ENCODE measurements at places on chromosomes 4 and X.

DNA sequence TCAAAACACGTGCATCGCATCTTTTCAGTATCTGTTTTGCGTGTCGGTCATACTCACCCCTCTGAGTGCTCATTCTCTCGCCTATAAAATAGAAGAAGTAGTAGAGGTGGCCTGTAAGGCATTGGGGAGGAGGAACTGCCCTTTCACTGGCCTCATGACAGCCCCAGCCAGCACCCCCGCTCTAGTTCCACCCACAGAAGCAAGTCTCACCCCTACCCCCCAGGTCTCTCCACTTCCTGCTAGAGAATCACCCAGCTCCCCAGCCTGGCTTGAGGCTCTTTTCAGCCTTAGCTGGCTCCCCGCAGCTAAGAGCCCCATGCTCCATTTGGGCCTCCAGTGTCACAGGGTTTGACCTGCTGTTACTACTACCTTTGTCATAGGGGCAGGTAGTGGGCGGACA lies 11.8 kb downstream of the HDAC6 start:
- DNase-seq, result no peak

GRCh38 chr4:13327991-13328390 lies 156.1 kb downstream of the RAB28 start:
- DNase-seq, result no peak

DNA sequence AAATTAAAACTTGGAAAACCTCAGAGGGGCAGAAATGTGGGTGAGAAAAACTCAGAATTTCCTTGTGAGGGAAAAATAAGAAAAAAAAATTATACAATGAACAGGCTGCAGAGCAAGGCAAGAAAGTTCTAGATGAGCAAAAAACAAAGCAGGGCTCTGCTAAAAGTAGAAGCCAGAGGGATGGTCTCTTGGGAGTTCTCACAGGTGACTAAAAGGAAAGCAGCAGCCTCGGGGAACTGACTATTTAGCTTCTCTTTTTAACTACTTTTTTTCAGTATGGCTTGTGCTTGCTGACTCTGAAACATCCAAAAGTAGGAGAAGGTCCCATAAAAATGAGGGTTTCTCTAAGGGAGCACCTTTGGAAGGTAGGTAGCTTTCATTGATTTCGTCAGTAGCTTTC lies 36.4 kb downstream of the PCDH19 start:
- no peak for DNase-seq

DNA sequence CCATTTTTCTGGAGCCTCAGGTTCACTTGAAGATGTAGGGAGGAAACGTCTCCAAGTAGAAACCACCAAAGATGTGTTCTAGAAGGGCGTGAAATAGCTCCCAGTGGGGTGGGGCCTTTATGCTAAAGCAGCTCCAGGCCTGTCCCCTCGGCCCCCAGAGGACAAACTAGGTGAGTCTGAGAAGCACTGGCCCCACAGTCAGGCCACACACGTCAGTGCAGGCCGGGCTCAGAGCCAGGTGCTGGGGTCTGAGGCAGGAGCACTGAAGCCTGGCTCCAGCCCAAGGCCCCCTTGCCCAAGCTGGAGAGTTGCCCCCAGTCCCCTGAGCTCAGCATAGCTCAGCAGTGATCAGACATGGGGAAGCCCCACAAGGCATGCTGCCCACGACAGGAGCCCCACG lies 95.4 kb upstream of the PSAPL1 start:
- DNase-seq, result no peak

- DNase-seq, result no peak
Measured at GRCh38 chr4:52825460-52826090, 36.5 kb upstream of the RASL11B start.

DNA sequence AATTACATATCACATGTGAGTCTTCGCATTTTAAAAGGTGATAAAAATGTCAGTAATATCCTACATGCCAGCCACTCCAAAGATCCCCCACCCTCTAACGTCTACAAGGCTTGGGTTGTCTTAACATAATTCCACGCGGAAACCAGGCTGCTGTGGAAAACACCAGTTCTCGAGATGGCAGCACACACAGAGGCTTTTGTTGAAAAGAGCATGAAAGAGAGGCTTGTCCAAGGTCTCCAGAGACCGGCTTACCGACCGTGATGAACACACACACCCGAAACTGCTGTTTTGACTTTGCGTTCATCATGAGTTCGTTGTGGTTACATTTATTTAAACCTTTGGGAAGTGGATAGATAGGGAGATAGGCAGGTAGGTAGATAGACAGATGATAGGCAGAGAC lies 87.9 kb downstream of the CRLF2 start:
- DNase-seq, result no peak

- DNase-seq, result no peak
Measured at GRCh38 chr4:85491527-85491926, 16.6 kb downstream of the ARHGAP24 start.

- DNase-seq, result no peak
Measured at GRCh38 chr4:57104706-57105560, 5.3 kb downstream of the IGFBP7 start.

DNA sequence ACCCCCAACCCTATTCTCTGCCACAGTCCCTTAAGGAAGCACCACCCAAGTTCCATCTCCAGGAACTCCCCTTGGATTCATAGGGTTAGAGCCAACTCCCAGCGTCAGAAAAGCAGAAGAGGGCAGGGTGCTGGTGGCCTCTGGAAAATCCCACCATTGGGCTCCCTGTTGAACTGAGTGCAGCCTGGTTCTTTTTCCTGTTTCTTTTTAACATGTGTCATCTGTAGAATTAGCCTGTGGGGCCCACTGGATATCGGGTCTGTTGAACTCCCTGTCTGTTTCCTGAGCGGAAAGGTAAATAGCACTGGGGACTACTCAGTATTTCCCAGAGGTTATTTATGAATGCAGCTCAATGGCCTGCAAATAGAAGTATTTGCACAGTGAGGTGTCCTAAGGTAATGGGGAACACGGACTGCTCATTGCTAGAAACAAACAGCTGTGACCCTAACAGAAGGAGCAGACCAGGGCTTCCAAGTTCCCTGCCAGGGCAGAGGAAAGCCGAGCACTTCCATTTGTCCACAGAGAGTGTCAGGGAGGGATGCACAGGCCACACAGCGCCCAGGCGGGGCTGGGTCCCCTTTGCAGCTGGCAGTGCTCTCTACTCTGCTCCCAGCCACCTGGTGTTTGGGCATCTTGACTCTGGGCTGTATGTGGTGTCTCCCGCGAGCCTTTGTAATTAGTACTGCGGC lies 102.6 kb downstream of the FHDC1 start:
- no peak for DNase-seq

- DNase-seq, result no peak
Measured at GRCh38 chr4:43607827-43608461, 715.4 kb downstream of the GRXCR1 start.

- DNase-seq, result no peak
Measured at GRCh38 chr4:150997141-150997540, 17.9 kb downstream of the LRBA start.

- no peak for DNase-seq
Measured at GRCh38 chrX:20431486-20431885, 164.8 kb upstream of the RPS6KA3 start.

All from fibroblast of upper back skin (primary cell).